ENCODE measurements at places on chromosomes 11 and 22. TPM values are rescaled to one million over a fixed set of nuclear protein-coding genes. Genes with fewer than 3 reads are reported as not detected.

GRCh38 chr22:36417281-36417686 is 29.5 kb upstream of the MYH9 start:
- no peak for DNase-seq

UPK3A gene
- not detected for total RNA-seq

OR5B21 gene
- 0.90 TPM for total RNA-seq

DNA sequence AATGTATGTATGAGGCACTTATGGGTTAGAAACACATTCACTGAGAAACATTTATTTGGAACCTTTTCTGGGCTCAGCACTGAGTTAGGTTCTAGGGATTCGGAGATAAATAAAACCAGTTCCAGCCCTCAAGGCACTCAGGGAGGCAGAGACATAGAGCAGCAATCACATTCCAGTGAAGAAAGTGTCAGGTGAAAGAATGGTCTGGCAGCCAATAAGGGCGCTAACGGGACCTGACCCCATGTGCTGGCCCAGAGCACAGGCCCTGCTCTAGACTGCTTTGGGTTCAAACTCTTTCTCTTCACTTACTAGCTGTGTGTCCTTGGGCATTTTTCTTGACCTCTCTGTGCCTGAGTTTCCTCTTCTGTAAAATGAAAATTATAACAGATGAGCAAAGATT is 146.0 kb upstream of the SYT13 start:
- DNase-seq, result no peak

GRCh38 chr11:134556186-134556585 is 144.1 kb upstream of the B3GAT1 start:
- no peak for DNase-seq

DNA sequence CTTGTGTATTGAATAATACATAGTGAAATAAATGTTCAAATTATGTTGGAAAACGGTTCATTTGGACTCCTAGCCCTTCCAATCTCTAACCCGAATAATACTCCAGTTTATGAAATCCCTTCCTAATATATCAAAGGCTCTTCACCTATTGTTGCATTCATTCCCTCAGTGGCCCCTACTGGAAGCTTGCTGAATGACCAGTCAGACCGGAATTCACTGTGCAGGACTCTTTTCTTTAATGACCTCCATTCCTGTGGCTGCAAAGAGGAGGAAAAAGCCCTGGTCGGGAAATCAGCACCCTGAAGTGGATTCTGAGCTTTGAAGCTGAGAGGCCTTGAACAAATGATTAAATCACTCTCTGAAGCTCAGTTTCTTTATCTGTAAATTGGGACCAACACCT is 19.1 kb upstream of the RCN1 start:
- no peak for DNase-seq

DNA sequence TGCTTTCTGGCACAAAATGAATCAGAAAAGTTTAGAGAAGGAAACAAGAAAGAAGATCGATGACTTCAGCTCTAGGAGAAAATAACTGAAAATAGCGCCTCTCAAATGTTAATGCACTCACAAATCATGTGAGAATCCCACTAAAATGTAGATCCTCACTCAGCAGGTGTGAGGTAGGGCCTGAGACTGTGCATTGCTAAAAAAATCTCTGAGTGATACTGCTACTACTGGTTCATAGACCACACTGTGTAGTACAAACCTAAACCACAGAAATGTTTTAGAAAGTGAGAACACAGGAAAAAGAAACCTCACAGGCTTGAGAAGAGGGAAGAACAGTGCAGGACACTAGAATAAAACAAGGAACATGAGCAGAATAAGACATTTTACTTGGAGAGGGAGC is 2.0 kb downstream of the OR8D4 start:
- DNase-seq, result no peak

GRCh38 chr11:65496304-65497140 is 2.3 kb upstream of the MALAT1 start:
- no peak for DNase-seq

DNA sequence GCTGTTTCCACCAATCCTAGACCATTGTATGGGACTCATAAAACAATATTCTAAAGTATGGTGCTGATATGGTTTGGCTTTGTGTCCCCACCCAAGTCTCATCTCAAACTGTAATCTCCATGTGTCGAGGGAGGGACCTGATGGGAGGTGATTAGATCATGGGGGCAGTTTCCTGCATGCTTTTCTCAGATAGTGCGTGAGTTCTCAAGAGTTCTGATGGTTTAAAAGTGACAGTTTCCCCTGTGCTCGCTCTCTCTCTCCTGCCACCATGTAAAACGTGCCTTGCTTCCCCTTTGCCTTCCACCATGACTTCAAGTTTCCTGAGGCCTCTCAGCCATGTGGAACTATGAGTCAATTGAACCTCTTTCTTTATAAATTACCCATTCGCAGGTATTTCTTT is 29.2 kb upstream of the FEZ1 start:
- DNase-seq, result no peak

- DNase-seq, result no peak
Measured at GRCh38 chr22:19063581-19064353, 58.4 kb downstream of the DGCR2 start.

- DNase-seq, result no peak
Measured at GRCh38 chr11:62976109-62976508, 8.7 kb downstream of the SLC22A6 start.

GRCh38 chr11:30553521-30554110 is 32.5 kb downstream of the MPPED2 start:
- no peak for DNase-seq

TNNI2 gene
- total RNA-seq, result 0.39 TPM

GANAB gene
- 216 TPM for total RNA-seq

- no peak for DNase-seq
Measured at GRCh38 chr11:123413636-123414035, 16.4 kb upstream of the GRAMD1B start.

- no peak for DNase-seq
Measured at GRCh38 chr22:23365524-23365923, 185.2 kb downstream of the BCR start.

DNA sequence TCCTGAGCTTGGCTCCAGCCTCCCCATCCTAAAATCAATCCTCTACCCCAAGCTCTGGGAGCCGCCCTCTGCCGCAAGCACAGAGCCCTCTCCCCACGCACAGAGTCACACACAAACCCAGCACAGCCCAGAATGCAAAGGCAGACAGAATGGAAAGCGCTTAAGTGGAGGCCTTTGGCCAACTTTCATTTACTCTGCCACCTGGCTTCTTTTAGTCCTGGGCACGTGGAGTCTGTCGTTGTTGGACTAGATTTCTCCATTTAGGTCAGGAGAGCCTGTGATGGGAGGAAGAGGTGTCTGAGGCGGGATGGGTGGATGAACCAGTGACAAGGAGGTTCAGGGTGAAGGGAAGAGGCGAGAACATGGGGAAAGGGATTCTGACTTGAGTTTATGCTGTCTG is 191.7 kb downstream of the DSCAML1 start:
- DNase-seq, result no peak

GRCh38 chr22:35443790-35444684 is 44.1 kb downstream of the MCM5 start:
- DNase-seq, result no peak

GRCh38 chr22:45223304-45224117 is 17.2 kb downstream of the KIAA0930 start:
- DNase-seq, result no peak

DNA sequence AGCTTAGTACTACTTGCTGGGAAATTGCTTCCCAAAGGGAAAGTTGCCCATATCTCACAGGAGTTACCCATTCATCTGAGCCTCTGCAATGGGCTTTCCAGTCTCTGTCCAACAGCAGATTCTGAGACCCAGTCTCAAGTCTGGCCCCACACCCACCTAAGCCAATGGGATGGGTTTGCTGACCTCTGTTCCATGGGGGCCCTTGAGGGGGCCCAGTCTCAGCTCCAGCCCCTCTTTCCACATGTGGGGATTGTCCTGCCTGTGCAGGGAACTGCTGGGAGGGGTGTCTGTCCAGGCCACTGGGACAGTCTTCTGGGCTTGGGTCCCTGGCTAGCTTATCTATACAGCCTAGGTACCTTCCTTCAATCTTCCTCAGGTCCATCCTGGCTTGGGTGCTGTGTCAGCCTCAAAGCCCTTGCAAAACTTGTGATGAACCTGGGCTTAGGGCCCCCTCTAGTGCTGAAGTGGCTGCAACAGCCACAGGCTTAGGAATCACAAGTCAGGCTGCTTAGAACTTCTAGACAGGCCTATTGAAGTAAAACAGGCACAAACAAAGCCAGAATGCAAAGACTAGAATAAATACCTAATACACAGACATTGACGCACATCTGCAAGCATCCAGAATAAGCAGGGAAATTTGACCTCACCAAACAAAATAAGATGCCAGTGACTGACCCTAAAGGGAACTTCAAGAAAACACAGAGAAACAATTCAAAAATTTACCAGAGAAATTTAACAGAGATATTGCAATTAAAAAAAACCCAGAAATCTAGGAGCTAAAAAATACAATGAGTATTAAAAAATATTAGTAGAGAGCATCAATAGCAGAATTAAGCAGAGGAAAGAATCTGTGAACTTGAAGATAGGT is 11.7 kb upstream of the PATL1 start:
- peak; percentile 41 for DNase-seq

- no peak for DNase-seq
Measured at GRCh38 chr22:32743046-32743445, 58.5 kb upstream of the TIMP3 start.

GRCh38 chr11:111586388-111586831 is 15.8 kb upstream of the SIK2 start:
- DNase-seq, result peak; percentile 78

DNA sequence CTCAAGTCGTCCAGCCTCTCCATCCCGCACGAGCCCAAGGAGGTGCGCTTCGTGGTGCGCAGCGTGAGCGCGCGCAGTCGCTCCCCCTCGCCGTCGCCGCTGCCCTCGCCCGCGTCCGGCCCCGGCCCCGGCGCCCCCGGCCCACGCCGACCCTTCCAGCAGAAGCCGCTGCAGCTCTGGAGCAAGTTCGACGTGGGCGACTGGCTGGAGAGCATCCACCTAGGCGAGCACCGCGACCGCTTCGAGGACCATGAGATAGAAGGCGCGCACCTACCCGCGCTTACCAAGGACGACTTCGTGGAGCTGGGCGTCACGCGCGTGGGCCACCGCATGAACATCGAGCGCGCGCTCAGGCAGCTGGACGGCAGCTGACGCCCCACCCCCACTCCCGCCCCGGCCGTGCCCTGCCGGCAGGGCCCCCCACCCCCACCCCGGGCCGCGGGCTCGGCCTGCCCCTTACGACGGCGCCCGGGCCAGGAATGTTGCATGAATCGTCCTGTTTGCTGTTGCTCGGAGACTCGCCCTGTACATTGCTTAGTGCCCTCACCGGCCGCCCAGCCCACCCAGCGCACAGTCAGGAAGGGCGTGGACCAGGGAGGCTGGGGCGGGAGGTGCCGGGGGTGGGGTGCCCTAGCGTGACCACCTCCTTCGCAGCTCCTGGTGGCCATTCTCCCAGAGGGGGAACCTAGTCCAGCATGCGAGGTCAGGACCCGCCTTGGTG is 6.9 kb upstream of the ACR start:
- no peak for DNase-seq

ARHGEF17 gene
- total RNA-seq, result 0.64 TPM

DNA sequence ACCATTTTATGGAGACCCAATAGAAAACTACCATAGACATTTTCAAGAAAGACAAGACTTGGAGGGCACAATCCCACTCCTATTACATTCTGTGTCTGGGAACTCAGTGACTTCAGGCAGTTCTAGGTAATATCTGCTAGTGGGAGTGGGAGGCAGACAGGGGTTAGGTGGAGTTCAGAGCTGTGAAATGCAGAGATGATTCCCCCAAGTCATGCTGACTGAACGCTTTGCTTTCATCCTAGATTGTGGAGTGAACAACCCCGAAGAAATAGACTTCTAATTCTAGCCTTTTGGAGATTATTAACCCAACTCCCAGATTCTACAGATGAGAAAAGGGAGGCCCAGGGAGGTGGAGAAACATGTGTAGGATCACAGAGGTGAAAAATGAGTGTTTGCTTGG is 437.8 kb upstream of the CADM1 start:
- DNase-seq, result no peak

HTR3B gene
- not detected for total RNA-seq

PKNOX2 gene
- not detected for total RNA-seq

MS4A3 gene
- not detected for total RNA-seq

GRCh38 chr22:49008682-49009235 is 818.9 kb downstream of the BRD1 start:
- DNase-seq, result no peak

OR51B5 gene
- not detected for total RNA-seq

OR52I2 gene
- total RNA-seq, result not detected

MS4A8 gene
- not detected for total RNA-seq

- DNase-seq, result peak; percentile 49
Measured at GRCh38 chr11:116927163-116927974, 89.9 kb upstream of the APOA1 start.

Data from T-cell (primary cell).